Hematopoietic multipotent progenitor cell treated with erythropoietin and hydrocortisone succinate and interleukin-3 and kit ligand, for 4 days (in vitro differentiated cells): ENCODE measurements at places on chromosomes 5 and 9.

GRCh38 chr9:107087222-107087621 is 195.9 kb upstream of the RAD23B start:
- DNase-seq = no peak

GRCh38 chr9:114452219-114453165 is 52.8 kb downstream of the WHRN start:
- peak; percentile 34 for DNase-seq

DNA sequence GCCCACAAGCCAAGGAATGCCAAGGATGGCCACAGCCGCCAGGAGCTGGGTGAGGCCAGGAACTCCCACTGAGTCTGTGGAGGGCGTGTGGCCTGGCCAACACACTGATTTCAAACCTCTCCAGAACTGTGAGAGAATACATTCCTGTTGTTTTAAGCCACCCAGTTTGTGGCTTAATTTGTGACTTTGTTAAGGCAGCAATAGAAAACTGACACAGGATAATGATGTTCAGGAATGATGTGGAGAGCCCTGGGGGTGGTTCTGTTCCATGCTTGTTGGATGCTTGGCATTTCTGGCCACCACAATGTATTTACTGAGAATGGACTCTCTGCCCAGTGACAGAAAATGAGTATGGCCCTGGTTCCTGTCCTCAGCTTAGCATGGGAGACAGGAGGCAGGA is 82.8 kb downstream of the DAP start:
- no peak for DNase-seq

DNA sequence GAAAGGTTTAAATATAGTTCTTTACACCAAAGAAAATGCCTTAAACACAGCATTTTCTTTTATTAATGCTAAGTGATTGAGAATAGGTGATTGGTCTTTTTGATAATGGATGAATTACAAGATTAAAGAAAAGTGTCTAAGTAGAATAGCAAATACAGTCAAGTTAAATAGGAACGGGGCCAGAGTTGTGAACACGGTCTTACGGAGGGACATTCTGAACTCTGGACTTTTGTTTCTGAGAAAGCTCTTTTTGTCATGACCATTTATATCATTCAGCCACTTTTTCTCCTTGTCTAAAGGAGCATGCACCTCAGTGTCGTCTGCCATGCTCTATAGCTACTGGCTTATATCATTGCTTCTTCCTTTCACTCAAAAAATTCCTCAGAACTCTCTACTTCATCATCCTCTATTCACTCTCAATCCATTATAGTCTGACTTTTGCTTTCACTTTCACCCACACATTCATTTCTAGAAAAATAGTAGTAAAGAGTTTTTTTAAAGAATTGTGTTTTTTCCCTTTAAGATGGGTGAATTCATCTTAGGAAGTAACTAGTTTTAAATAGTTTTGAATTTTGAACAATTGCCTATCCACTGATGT is 263.0 kb upstream of the FBXL7 start:
- DNase-seq = no peak

GRCh38 chr5:141743866-141744272 is 61.8 kb upstream of the ARAP3 start:
- DNase-seq = no peak

DNA sequence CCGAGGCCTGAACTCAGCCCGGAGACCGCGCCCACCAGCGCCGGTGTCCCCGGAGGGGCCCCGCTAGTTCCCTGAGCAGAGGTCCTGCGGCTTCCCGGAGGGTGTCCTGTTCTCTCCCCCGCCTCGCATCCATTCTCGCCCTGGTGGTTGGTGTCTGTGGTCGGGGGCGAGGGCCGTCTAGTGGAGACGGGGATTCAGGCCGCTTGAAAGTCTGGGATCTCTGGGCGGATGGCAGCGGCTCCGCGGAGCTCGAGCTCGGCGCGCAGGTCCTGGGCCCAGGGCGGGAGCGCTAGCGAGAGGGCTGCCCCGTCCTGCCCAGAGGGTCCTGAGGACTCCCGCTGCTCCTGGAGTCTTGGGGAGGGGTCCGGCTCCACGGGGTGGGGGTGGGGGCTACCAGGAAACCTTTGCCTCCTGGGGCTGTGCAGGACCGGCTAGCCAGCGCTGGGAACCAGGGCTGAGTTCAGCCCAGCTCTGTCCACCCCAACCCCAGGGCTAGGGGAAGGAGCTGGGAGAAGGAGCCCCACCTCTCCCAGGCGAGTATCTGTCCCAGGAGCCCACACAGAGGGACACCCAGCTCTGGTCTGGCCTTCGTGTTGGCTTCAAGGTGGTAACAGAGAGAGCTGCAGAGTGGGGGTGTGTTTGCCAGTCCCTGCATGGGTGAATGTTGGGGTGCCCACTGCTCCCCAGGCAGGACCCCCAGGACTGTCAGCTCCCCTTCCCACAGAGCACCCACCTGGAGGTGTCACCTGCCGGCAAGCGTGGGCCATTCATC is 4.0 kb downstream of the TOR4A start:
- DNase-seq = no peak

DNA sequence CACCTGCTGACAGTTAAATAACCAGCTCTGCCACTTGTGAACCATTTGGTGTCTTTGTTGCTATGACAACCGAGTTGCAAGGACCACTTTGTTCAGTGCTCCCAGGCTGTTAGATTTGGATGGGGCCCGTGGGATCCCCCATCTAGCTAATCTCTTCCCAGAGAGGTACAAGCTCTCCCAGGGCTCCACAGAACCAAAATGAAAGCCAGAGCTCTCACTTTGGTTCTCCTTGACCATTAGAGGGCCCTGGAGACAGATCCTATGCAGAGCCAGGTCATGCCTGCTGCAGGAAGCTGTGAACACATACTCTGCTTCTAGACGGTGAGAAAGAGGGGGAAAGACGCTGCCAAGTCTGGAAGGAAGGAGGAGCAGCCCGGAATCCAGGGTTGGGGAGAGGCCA is 224.6 kb downstream of the GABBR2 start:
- no peak for DNase-seq

- no peak for DNase-seq
Observed at GRCh38 chr9:134992755-134993124, 75.0 kb upstream of the FCN1 start.

DNA sequence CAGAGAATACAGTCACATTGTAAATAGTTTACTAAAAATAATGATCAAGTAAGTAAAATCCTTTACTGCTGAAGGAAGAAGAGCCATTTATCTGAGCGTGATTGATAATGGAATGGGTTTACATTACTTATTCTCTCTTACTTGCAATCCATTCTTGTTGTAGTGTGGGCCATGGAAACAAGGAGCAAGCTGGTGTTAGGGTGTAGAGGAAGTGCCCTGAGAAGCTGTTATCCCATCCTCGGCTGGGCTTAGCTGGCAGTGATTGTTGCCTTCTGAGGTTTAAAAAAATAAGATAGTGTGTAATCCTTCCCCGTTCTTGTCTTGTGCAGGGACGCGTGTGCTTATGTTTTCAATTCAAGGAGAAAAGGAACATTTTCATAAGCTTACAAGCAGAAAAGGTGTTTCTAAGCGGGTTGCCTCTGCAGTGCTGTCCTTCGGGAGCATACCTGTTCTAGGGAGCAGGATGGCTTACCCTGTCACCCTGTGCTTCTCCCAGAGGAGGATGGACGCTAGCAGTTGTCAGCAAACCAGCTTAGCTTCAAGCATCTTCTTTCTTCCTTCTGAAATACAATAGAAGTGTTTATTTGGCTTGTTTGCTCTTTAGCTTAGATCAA is 188.3 kb downstream of the ARHGEF28 start:
- DNase-seq = no peak

DNA sequence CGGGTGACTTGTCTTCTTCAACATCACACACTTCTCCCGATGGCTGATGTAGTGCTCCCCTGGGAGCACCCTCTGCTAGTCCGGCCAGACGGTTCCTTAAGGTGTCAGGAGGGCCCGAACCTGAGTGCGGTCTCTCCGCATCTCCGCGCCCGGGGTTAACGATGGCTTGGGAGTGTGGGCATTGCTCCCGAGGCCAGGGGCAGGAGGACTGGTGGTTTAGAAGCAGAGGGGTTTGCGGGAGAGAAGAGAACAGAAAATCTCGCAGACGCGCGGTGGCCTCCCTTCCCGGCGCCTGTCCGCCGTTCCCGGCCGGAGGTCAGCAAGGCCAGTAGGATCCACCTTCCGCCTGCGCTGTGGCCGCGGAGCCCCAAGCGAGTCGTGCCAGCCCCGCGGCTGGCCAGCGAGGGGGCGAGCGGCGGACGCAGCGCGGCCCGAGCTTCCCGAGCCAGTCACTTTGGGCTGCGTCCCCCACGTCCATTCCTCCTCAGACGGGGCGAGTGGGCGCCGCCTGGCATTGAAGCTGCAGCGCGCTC is 700 bp downstream of the CDO1 start:
- no peak for DNase-seq

DNA sequence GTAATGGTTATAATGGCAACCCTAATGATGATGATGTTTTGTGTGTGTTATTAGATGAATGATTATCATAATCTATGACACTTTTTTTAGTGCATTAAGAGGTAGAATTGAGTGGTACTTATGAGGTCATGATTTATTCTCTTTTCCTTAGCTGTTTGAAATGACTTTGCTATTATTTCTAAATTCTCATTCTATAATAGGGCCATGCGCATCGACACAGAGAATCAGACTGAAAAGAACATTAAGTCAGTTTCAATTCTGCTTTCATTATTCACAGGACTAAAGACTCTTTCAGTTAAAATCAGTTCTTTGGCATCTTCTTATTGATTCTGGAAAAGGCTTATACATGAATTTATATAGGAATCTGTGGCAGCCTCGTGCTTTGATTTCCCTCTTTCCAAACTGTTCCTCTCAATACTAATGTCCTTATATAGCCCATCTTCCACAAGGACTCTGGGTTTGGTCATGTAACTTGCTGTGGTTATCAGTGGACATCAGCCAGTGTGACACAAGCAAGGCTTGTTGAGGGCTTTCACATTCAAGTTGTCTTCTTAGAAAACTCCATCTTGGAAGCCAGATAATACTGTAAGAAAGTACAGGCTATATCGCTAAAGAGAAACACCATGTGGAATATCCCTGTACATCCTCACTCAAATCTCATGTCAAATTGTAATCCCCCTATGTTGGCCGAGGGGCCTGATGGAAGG is 140.3 kb upstream of the CHD1 start:
- DNase-seq = no peak

GRCh38 chr9:109401169-109401989 is 80.5 kb upstream of the EPB41L4B start:
- peak; percentile 69 for DNase-seq

GRCh38 chr9:94018628-94019027 is 63.5 kb upstream of the BARX1 start:
- no peak for DNase-seq

DNA sequence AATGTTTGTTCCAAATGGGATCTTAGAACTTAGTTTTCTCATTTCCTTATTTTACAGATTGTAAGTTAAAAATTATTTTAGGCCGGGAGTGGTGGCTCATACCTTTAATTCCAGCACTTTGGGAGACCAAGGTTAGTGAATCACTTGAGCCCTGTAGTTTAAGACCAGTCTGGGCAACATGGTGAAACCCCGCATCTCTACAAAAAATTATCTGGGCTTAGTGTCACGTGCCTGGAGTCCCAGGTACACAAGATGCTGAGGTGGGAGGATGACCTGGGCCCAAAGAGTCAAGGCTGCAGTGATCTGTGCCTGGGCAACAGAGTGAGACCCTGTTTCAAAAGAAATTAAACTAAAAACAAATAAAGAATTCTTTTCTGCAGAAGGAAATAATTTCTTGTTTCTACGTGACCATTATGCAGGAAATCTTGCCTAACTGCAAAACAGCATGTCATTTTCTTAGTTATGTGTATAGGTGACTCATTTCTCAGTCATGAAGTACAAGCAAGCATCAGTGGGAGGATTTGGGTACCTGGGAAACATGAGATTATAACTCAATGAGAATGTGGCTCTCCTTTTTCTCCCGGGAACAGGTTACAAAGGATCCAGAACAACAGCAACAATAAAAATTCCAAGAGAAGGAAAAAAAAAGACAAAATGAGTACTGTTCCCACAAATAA is 375.1 kb upstream of the ST8SIA4 start:
- DNase-seq = no peak

DNA sequence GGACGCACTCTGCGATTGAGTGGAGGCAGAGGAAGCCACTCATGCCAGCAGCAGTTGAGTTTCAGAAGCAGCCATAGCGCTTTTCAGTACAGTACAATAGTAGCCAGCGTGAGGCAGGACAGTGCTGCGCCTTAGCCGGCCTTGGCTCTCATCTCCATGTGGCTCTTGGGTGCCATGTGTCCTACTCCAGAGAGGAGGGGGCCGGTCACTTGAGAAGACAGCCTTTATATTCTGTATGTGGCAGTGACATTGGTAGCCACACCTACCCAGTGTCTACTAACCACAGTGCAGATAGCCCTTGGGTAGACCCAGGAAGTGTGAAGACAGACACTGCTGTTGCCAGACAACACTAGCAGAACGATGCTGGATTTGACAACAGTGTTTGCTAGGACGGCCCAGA is 42.3 kb downstream of the FAM78A start:
- DNase-seq = peak; percentile 59

- peak; percentile 37 for DNase-seq
Observed at GRCh38 chr5:56128113-56128512, 105.0 kb downstream of the ANKRD55 start.

DNA sequence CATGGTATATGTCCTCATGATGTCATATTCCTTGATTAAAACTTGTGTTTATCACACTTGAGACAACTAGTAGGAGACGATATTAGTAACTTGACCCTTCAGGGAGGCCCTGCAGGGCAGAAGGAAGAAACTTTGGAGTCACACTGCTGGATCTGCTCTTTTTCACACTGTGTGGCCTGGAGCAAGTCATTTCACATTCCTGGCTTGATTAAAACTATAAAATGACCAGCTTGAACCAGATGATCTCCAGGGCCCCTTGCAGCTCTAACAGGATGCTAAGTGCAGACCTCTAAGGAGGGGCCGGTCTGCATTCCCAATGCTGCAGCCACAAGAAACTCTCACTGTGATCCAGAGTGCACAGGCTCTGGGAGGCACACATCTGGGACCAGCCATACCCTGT is 146.4 kb upstream of the ZNF366 start:
- no peak for DNase-seq

DNA sequence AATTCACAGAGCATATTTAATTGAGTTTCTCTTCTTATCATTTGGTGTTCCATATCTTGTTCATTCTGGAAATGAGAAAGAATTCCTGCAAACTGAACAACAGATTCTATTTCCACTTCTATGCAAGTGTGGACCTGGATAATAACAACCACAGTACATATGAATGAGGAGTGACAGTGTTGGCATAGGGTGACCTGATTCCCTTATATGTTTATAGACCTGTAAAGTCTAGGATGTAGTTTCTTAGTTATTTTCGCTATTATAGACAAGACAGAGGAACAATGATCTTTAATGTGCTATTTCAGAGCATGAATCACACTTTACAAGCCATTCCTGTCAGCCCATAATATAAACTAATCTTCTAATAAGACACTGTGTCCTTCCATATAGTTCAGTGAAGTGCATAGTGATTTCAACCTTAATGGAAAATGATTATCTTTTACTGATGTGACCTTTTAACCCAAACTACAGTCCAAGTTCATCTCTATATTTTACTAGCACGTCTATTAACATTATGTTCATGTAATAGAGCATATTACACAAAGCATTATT is 88.2 kb upstream of the FAM174A start:
- DNase-seq = no peak

DNA sequence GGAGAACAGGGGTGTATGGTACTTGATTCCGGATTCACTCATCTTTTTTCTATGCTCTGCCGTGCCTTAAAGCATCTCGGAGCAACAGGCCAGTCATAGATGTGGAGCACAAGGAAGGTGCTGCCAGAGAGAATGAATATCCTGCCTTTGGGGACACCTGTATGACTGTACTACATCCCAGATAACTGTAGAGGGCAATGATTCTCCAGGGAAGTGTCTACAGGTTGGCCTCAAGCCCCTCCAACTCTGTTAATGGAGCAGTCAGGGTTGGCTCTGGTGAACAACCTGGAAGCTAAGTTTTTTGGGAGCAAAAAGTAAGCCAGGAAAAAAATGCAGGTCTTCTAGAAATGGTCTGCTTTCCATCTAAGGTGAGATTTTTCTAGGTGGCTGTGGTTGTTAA is 71.0 kb downstream of the NREP start:
- DNase-seq = peak; percentile 35
